ENCODE measurements at places on chromosomes 16 and 17. TPM values are rescaled to one million over a fixed set of nuclear protein-coding genes. Genes with fewer than 3 reads are reported as not detected.

DNA sequence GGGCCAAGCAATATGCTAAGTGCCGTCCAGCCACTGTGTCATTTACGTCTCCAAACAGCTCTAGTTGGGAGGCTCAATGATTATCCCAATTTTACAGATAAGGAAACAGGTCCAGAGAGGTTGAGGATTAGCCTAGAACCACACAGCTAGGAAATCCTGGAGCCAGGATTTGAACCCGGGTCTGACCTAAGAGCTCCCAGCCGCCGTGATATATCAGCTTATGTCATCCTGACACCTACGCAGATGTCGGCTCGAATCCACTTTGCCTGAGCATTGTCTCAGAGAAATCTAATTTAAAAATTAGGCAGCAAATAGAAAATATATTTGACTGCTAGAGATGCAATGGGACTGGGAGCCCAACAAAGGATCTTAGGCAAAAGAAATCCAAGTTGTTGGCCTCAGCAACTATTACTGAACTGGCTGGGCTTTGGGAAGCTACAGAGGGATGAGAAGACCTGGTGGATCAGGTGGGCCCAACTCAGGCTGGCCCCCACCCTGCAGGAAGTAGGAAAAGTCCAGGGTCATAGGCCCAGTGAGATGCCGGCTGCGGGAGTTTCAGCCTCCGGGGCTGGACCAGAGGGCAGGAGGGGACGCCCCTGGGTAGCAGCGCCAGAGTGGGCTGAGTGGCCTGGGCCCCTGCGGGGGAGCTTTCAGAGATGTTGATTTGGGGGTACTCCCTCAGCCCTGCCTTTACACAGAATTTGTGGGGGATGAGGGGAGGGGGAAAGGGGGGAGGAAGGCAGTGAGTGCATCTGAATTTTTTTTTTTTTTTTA, 35.1 kb upstream of the IL21R start:
- no peak for DNase-seq

- no peak for DNase-seq
Observed at GRCh38 chr16:57060323-57061083, 31.9 kb upstream of the CPNE2 start.

GRCh38 chr17:31198026-31198425, 99.0 kb downstream of the OMG start:
- no peak for DNase-seq

GRCh38 chr16:87897521-87898505, 28.5 kb upstream of the SLC7A5 start:
- DNase-seq, result peak; percentile 85

DNA sequence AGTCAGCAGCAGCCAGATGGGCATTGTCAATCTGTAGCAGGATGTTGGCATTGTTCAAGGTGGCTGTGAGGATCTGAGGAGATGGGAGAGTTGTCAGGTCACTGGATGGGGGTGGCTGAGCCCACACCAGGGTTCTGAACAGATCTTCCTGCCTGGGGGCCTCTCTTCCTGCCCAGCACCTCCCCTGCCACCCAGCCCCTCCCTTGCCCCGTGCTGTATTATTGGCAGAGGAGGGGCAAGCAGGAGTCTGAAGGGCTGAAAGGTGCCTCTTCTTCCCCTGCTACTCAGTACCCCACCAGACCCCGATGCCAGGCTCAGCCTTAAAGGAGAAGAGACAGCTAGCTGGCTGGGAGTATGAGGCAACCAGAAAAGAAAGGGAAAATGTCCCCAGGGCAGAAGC, 93.0 kb downstream of the GOSR1 start:
- DNase-seq, result no peak

- DNase-seq, result peak; percentile 73
Observed at GRCh38 chr17:3683054-3683511, 12.9 kb downstream of the P2RX5 start.

GRCh38 chr17:48544349-48545021, 424 bp downstream of the HOXB2 start:
- DNase-seq, result peak; percentile 63

The ENPP7 gene
- 0.10 TPM for total RNA-seq

The SNAI3 gene
- total RNA-seq, result 5.8 TPM
